ENCODE measurements at places on chromosomes 13 and 19.

DNA sequence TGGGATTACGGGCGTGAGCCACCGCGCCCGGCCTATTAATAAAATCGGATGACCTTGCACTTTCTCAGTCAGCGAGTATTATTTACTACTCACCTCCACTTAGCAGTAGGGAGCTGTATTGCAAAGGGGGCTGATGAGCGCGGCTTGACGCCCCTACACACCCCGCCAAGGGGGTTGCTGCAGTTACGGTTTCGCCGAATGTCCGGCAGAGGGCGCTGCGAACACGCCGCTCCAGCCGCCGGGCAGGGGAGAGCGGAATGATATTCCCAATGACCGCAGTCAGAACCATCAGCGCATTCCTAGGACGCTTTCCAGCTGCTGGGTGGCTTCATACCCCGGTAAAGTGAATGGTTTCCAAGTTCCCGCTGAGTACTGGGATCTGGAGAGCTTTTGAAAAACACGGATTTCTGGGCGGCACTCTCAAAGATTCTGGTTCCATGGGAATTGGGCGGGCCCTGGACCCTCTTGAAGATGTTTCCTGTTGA, 30.0 kb upstream of the TPT1 start:
- peak; percentile 49 for DNase-seq

DNA sequence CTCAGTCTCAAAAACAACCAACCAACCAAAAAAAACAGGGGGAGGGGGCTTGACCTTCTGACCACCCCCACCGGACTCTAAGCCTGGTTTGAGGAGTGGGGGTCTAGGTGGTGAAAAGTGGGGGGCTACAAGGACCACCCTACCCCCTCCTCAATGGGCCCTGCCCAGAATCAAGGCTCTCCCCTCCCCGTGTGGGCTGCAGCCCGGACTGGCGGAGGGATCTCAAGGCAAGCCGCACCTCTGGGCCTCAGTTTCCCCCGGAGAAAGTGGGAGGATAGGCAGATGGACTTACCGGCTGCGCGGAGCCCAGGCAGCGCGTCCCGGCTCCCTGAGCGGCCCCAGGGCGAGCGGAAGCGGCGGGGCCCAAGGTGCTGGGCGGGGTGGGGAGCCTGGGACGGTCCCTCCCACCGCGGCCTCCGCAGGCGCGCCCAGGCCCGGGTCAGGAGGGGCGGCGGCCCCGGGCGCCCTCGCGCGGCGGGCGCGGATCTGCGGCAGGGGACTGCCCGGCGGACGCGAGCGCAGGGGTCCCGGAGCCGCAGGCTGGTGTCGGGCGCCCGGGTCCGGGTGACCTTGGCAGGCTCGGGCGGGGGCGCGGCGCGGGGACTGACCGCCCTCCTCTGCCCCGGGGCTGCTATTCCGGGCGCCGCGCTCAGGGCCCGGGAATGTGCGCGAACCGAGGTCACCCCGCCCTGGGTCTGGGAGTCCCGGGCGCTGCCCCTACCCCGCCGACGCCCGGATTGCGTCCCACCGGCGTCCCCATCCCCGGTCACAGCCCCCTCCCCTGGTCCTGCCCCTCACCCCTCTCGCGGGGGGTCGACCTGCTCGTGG, at the start of gene ADAMTSL5:
Gene ADAMTSL5 (minus strand): TSS at position 349 of the 828 bp plus-strand sequence. CDS start 2,076 bp downstream, outside the sequence.
- DNase-seq, result peak; percentile 67

- no peak for DNase-seq
These were observed 7.9 kb upstream of the AKAP8L start for GRCh38 chr19:15426485-15427349.

- no peak for DNase-seq
These were observed 29.9 kb downstream of the LAIR2 start for GRCh38 chr19:54532528-54532927.

DNA sequence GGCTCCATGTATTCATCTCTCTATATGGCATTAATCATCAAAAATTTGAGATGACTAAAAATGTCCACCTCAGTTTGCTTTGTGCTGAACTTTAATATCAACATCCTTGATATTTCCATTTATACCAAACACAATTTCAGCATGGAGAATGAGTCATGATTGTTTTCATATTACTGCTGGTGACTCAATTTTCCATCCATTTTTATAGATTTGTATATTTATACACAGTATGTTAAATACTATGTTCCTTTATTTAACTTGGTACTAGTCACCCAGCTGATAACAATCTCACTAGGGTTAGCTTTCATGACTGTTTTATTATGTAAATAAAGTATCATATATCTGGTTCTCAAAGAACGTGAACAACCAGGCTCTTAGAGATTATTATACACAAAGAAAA, 1255.1 kb downstream of the SLITRK1 start:
- no peak for DNase-seq

DNA sequence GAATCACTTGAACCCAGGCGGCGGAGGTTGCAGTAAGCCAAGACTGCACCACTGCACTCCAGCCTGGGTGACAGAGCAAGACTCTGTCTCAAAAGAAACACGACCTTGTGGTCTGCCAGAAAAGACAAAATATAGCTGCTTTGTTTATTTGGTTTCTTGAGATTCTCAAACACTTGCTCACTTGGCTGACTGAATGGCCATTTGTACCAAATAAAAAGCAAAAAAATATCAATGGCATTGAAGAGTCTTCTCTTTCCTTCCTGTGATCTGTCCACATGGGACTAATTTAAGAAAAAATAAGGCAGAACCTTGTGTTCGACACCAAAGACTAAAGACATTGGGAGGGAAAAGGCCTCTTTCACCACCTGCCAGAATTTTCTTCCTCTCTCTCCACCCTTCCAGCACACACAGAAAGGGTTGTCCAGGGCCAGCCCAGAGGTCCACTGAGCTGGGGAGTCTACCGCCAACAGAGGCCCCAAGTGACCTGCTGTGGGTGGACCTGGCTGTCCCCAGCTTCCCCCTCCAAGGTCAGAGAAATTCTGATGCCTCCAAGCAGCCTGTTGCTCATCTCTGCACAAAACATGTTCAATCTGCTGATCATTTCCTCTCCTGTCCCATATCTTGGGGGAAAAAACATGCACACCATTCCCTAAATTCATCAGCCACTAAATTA, 5.9 kb downstream of the BRME1 start:
- DNase-seq, result no peak

GRCh38 chr13:33069365-33069764, 53.1 kb downstream of the KL start:
- no peak for DNase-seq

- DNase-seq, result peak; percentile 15
These were observed 49.6 kb upstream of the MED4 start for GRCh38 chr13:48144413-48145035.

GRCh38 chr13:35255241-35255640, 221.2 kb downstream of the MAB21L1 start:
- no peak for DNase-seq

GRCh38 chr13:51793570-51794271, 10.2 kb downstream of the DHRS12 start:
- no peak for DNase-seq

DNA sequence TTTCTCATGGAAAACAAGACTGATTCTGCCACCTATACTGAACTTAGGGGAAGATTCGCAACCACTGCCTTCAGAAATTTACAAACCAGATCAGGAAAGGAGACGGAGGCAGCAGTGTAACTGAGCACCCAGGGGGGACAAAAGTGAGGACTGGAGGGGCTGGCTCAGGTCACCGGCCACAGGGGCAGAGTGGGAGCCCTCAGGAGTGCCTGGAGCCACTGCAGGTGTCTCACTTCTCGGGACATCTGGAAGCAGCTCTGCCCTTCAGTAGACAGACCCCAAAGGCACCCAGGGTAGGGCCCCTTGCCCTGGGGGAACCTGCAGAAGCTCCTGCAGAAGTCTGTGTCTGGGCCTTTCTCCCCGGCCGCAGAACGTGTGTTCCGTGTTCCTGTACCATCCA, 5.8 kb downstream of the ARHGEF7 start:
- no peak for DNase-seq

DNA sequence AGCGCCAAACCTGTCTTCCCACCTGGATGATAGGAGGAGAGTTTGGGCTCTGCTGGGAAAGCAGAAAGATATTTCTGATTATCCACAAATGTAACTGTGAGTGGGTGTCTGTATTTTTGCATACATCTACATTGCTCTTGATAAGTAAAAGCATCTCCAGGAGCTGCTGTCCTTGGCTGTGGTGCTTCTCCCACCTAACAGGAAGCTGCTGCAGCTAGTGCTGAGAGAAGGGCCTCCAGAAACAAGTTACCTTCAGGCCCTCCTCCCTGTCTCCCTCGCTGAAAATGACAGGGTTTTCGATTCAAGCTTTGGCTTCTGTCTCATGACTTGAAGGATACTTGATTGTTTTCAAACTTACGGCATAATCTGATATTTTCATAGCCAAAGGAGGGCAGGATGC, 90.1 kb downstream of the FOXO1 start:
- peak; percentile 22 for DNase-seq

- no peak for DNase-seq
These were observed 4.0 kb downstream of the GNA11 start for GRCh38 chr19:3098141-3098514.

- DNase-seq, result no peak
These were observed 18.7 kb upstream of the ZNF888 start for GRCh38 chr19:52941941-52942385.

- DNase-seq, result no peak
These were observed 4.8 kb downstream of the F2RL3 start for GRCh38 chr19:16893686-16893989.

- no peak for DNase-seq
These were observed 438 bp downstream of the PRKCSH start for GRCh38 chr19:11435833-11436313.

DNA sequence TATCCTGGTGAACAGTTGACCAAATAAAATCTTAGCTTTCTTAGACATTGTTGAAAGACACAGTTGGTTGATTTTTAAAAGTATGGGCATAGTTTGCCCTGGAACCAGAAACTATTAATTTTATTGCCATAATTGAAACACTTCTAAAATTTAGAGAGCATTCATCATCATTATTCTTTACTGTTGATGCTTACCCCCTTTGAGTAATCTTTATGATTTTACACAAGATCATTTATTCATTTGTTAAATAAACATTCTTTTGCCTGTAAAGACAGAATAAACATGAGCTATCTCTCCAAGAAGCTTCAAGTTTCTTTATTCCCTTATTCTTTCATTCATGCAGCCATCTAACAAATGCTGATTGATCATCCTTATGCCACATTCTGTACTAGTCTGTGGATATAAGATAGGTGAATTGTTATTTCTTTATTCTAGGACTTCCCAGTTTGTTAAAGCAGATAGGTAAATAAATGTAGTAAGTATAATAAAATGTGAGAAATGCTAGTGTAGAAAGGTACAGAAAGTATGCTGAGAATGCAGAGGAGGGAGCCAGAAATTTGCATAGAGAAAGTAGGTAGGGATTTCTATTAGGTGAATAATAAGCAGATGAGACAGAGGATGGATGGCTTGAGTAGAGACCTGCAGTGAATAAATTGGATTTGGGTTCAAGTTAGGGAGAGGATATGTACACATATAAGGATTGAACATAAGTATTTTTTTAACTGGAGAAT, 8.2 kb downstream of the SERTM1 start:
- DNase-seq, result no peak

- DNase-seq, result peak; percentile 34
These were observed 24.2 kb downstream of the PPP1R37 start for GRCh38 chr19:45117167-45117594.

- DNase-seq, result peak; percentile 62
These were observed 43.1 kb downstream of the CEBPG start for GRCh38 chr19:33416307-33417215.

GRCh38 chr13:76750126-76750525, 136.1 kb downstream of the KCTD12 start:
- no peak for DNase-seq

DNA sequence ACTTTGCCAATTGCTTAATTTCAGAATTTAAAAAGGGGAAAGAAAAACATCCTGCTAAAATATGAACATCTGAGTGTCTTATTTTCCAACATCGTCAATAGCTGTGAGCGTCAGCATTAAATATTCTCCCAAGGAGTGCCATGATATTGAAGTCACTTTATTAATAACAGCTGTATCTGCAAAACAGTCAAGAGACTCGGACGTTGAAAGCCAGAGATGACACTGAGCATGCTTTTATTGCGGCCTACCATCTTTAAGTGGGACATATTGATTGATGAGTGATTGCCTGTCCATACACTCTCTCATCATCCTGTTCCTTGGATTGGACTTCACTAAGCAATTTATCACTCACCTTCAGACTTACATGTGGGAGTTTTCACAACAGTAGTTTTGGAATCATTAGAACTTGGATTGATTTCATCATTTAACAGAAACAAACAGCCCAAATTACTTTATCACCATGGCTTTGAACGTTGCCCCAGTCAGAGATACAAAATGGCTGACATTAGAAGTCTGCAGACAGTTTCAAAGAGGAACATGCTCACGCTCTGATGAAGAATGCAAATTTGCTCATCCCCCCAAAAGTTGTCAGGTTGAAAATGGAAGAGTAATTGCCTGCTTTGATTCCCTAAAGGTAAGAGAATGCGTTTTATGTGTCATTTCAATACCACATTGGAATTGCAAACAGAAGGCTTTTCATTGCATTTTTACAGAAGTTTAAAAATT, 53.8 kb downstream of the MBNL2 start:
- DNase-seq, result no peak

DNA sequence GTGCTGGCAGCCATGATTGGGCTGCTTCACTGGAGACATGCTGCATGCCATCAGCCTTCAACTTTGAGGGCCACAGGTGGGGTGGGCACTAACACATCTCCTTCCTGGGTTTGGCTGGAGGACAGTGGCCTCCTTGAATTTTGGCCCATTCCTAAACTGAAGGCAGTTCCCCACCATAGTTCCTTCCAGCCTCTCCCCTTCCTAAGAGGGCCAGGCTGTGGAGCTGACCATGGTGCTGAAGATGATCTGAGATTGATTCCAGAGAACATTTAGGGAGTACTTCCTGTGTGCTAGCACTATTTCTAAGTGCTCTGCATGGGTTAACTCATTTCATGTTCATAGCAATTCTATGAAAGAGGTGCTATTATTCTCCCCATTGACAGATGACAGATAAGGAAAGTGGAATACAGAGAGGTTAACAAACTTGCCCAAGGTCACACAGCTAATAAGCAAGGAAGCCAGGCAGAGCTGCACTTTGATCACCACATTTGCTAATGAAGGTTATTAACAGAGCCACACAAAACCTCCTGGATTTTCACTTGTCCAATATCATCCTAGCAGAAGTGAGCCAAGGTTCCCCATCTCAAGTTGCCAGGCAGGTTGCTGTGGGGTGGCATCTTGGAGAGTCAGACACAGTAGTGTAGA, 175.3 kb downstream of the ZIC5 start:
- no peak for DNase-seq

DNA sequence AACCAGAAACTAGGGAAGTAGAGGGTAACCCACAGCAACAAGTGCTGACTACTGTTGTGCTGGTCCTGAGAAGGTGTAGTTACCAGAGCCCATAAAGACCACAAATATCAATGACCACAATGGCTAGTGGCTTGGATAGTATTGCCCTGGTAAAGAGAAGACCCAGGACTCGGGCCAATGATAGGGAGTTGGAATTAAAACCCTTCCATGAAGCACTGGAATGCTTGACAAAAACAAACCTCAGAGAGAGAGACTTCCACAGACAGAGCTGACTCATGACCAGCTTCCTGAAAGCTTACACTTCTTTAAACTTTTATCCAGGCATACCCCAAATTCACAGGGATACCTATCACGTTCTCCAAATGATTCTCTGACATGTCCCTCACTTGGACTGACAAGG, 60.5 kb downstream of the WDR87 start:
- no peak for DNase-seq

All from CD4-positive, alpha-beta T cell treated with Interleukin-6 at 100 ng/mL for 8 hours (primary cell).